ENCODE measurements at places on chromosomes 2 and 18. TPM values are rescaled to one million over a fixed set of nuclear protein-coding genes. Genes with fewer than 3 reads are reported as not detected.

The ALK gene
- total RNA-seq, result 2.1 TPM

The ZNF236 gene
- 20.4 TPM for total RNA-seq

The GULP1 gene
- total RNA-seq, result 43.8 TPM

The GPR55 gene
- total RNA-seq, result not detected
